ENCODE measurements at places on chromosomes 12 and 14.

DNA sequence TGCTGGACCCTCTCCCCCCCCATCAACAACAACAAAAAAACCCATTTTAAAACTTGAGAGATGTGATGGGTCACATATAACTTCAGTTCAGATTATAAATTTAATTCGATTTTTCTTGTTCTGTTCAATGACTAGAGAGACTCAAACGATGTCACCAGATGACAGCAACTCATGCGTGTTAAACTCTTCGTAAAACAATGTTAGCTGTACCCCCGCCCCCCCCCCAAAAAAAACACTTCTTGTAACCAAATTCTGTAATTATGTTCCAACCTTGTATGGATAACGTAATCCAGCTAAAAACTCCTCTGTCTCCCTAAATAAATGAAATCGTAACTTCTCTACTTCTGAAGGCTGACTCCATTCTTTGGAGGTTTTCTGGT is 614 bp upstream of the NACA start:
- DNase-seq = no peak

DNA sequence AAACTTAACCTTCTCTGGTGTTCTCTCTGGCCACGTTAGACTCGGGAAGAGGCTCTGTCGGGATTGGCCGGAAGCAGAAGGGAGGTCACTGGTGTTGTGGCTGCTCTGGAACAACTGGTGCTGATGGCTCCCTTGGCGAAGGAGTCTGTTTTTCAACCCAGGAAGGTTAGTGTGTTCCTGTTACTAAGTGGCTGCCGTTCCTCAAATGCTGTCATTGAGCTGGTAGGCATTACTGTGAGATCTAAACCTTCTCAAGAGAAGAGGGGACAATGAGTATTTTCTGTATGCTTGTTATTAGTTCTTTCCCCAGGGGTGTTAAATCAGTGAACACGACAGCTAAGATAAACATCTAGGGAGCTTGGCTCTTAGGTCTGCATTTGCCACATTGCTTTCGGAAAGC is 18.3 kb downstream of the POP5 start:
- no peak for DNase-seq

DNA sequence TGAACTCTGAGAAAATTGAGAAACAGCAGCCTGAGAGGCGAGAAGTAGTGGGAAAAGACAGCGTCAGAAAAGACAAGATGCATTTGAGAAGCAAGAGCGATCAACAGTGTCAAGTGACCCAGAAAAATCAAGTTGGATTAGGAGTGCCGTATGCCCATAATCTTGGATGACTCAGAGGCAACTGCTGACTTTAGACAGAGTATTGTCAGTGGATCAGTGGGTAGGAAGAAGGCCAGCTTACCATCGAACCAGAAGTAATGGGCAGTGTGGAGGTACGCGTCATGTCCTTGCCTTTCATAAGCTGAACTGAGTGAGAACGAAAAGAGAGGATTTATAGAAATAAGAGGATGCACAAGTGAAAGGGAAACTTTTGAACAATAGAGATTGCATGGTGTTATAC is 151.0 kb upstream of the NAV3 start:
- no peak for DNase-seq

GRCh38 chr14:95426116-95426475 is 90.4 kb downstream of the SYNE3 start:
- no peak for DNase-seq

DNA sequence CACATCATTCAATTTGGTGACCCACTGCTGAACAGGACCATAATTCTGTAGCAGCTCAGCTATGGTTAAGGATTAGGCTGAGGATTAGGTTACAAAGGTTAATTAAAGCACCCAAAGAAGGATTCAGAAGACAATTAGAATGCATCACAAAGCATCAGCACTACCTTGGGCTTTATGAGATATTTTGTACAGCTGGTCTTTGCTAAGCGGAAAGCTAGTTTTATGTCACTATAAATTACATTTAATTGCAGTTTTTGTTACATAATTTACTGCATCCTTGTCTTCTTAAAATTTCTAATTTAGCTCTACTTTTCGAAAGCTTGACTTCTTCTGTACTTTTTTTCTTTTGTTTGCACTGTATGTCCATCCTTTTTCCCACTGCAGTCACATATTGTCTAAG is 711.5 kb downstream of the RPS29 start:
- DNase-seq = no peak

DNA sequence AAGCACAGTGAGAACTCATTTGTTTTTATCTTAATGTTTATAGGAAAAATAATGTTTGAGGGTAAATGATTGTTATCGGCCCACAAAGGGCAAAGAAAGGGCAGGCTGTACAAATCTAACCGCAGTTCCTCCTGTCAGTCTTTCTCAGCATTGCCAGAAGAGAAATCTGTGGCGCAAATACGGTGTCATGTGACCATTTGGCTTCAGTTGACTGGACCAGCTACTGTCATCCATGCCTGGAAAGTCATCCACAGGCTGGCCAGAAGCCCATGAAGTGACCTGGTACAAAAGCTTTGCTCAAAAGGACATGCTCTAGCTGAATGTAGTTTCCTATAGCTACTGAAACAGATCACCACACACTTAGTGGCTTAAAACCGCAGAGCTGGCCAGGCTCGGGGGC is 43.6 kb downstream of the HCAR2 start:
- DNase-seq = no peak

DNA sequence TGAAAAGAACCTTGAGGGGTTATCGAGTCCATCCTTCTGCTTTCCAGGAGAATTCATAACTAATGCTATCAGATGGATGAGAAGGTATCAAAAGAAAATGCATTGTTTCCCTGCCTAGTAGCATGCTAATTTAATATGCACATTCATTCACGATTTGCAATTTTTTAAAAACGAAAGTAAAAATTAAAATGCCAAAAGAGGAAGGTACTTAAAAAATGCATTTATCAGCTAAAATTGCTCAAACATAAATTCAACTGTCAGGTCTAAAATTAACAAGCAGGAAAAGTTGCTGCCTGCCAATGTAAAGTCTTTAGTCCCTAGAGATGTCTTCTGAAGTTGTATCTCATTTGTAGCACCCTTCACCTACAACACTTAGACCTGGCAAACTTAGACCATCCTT is 7.9 kb downstream of the ATF7 start:
- no peak for DNase-seq

DNA sequence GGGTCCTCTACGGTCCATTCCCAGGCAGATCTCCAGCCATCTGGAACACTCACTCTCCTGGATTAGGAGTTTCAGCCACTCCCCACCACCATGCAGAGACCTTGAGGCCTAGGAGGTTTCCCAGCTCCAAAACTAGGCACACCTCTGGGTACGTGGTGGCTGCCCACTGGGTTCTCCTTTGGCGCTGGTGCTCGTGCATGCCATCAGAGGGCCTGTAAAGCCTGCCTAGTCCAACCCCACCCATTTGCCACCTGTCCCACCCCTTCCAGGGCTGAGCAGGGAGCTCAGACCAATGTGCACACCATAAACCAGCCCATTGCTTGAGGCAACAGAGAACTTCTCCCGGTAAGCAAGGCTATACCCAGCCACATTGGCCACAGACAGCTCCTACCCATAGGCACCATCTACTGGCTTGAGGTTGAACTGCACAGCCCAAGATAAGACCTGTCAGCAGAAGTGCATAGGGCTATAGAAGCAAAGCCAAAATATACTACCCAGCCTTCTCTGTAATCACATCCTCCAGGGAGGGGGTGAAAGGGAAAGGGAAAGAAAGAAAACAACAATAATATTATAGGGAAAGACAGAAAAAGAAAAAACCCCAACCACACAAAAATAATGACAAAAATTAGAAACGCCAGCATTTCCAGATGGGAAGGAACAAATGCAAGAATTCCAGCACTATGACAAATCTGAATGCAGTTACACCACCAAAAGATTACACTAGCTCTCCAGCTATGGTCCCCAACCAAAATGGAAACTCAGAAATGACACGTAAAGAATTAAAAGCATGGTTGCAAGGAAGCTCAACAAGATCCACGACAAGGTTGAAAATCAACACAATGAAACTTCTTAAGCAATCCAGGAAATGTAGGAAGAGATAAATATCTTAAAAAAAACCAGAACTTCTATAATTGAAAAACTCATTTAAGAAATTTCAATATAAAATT is 111.9 kb upstream of the CCDC175 start:
- DNase-seq = peak; percentile 20

DNA sequence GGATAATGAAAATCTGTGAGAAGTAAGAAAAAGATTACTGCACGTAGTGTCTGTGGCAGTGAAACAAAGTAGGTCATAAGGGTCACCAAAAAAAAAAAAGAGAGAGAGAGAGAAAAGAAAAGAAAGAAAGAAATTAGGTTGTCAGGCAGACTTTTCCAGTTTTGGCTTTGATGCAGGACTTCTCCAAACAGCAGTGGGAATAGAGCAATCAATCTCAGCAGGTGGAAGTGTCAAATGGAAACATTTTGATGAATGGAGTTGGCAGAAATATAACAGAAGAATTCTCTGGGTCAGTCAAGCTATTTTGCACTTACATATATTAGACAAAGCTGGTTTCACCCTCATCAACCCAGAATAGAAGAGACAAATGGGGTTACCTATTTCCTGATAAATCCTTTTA is 745.8 kb downstream of the SLC6A15 start:
- DNase-seq = no peak

GRCh38 chr14:55170526-55170925 is 20.9 kb downstream of the DLGAP5 start:
- DNase-seq = no peak

DNA sequence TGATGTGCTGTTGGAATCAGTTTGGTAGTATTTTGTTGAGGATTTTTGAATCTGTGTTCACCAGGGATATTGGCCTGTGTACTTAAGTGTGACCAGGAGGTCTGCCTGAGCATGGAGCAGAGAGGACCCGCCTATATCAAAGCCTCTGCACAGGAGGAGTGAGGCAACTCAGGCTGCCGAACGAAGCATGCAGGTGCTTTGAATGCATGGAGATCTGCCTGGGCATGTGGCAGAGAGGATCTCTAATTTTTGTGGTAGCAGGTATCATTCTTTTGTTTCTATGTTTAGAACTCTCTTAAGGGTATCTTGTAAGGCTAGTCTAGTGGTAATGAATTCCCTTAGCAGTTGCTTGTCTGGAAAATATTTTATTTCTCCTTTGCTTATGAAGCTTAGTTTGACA is 26.9 kb downstream of the RAB3IP start:
- no peak for DNase-seq

GRCh38 chr14:76023757-76024156 is 38.2 kb downstream of the IFT43 start:
- DNase-seq = no peak

- no peak for DNase-seq
Observed at GRCh38 chr14:93017898-93018297, 94.9 kb downstream of the CHGA start.

GRCh38 chr14:27025648-27026047 is 427.8 kb upstream of the NOVA1 start:
- DNase-seq = no peak

- DNase-seq = no peak
Observed at GRCh38 chr12:119419381-119419780, 84.9 kb downstream of the CCDC60 start.

GRCh38 chr14:105974902-105975301 is 448.5 kb downstream of the TMEM121 start:
- DNase-seq = peak; percentile 39

GRCh38 chr14:34913619-34914018 is 38.5 kb upstream of the BAZ1A start:
- no peak for DNase-seq

DNA sequence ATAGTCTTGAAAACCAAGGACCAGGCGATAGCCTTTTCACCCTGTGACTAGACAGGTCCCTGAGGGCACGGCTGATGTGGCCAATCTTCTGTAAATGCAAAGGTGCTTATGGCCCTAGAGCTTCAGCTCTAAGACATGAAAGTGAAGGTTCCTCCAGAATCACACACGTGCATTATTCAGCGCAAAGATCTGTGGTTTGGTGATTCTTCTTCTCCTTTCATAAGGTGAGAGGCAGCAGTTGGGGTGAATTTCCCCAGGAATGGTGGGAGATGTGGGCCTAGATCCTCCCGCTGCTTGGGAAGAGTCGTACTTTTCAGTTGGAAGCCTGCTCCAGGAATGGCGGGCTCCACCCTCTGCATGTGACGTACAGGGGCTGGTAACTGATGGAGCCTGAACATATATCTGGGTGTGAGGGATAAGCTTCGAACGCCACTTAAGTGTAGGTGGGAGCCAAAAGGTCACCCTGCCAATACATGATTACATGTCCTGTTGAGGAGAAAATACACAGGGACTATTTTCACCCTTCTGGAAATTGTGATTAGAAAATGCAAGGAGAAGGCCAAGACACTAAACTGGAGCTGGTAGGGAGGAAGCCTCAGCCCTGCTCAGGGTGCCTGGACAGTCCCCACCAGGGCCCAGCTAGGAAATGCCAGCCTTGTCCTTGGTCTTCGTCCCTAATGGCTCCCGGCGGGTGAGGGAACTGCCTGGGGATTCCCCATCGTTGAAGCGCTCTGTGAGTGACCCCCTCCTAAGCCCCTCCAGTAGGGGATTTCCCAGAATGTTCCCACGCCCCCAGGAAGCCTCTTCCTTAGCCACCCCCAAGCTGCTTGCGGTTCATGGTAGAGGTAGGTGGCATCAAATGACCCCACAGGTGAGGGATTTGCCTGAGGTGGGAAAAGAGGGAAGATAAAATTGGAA is 17.6 kb downstream of the BATF start:
- DNase-seq = no peak

- no peak for DNase-seq
Observed at GRCh38 chr14:23093526-23093925, 1.4 kb downstream of the ACIN1 start.

- no peak for DNase-seq
Observed at GRCh38 chr12:53222170-53222721, 9.8 kb downstream of the RARG start.

DNA sequence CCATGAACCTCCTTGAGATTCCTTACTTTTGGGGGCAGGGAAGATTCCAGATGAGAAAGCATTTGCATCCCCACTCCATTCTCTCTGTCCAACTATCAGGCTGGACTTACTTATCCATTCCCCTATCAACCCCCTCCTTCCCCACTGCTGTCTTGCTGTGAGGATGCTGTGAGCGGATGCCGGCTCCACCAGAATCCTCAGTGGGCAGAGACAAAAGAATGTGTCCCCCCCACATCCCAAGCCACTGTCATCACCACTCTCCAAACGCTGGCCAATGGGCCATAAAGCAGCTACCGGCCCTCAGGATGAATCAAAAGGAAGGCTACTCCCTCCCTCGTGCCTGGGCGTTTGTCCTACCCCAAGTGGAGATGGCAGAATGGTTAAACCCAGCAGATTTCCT is 173.0 kb upstream of the NTF3 start:
- DNase-seq = no peak

- no peak for DNase-seq
Observed at GRCh38 chr12:12181511-12181910, 85.3 kb downstream of the LRP6 start.

GRCh38 chr12:50101663-50102062 is 2.1 kb upstream of the GPD1 start:
- DNase-seq = peak; percentile 55

GRCh38 chr12:124861492-124861891 is 2.2 kb downstream of the SCARB1 start:
- DNase-seq = no peak

Data from HepG2 (cell line).